ENCODE measurements at places on chromosomes 2 and 18.

DNA sequence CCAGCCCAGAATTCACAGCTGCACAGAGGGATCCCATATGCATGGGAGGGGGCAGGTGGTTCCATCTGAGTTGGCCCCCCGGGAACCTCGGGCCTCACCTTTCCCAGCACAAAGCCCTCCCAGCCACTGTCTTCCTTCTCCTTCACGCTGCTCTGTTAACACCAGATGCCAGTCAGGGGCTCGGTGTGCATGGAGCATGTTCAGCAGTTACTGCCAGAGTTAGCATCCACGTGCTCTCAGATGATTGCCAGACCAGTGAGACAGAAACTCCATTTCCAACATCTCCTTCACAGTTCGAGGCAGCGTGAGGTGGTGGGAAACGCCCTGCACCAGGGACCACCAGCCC lies 101.0 kb downstream of the PTGR3 start:
- no peak for DNase-seq

DNA sequence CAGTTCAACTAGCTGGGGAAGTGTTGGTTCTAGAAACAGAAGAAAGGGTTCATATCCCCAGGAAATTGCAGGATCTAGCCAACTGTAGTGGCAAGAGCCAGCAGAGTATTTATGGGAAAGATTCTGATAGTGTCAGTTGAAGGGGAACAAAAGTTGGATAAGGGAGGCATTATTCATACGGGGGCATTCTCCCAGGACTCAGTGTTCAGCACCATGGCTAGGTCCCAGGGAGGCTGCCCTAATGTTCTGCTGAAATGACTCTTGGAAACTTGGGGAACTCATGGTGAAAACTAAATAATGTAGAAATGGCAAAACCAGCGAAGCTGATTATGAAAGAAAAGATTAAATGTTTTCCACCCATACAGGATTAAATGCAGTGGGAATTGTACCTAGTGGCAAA lies 543.7 kb downstream of the TRIB2 start:
- no peak for DNase-seq

- peak; percentile 32 for DNase-seq
Measured at GRCh38 chr2:168961450-168962229, 60.5 kb downstream of the G6PC2 start.

DNA sequence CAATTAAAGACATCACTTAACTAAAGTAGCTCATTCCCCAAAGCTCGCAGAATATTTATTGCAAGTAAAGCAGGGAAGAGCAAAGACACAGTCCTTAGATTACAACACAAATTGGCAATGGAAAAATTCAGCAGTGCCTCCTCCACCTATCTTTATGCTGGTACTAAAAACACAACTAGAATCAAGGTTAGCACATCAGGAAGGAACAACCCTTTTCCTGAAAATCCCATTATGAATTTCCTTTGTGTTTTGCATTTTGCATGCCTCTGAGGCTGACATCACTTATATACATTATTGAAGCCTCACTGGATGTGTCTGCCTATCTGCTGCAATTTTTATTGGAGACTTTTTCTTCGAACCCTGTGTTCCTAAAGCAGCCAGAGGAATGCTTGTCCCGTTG lies 193.8 kb upstream of the STK17B start:
- no peak for DNase-seq

GRCh38 chr2:118974103-118974993 lies 32.4 kb downstream of the MARCO start:
- DNase-seq = peak; percentile 2

DNA sequence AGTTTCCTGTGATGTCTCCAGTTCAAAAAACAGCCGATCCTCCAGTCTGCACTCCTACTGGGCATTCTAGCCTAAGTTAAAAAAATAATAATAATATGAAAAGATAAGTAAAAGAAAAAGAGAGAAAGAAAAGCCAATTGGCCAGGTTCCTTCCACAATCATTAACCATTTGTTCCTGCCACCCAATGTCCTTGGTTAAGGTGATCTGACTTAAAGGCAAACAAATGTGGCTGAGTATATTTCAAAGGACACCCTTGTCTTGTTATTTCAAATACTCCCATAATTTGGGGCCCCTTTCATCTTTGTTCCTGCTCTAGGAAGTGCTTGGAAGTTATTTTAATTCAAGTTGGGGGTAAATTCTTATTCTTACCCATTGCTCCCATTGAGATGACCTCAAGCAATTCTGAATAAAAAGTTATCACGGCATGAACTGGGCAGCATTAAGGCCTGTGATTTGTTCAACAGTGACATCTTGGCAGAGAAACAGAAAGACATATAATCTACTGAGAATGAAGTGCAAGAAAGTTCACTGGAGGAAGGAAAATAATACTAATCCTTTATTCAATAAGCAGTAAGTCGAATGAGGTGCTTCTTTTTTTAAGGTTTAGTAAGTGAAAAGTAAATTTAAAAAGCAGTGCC lies 1054.5 kb upstream of the FANCL start:
- no peak for DNase-seq

DNA sequence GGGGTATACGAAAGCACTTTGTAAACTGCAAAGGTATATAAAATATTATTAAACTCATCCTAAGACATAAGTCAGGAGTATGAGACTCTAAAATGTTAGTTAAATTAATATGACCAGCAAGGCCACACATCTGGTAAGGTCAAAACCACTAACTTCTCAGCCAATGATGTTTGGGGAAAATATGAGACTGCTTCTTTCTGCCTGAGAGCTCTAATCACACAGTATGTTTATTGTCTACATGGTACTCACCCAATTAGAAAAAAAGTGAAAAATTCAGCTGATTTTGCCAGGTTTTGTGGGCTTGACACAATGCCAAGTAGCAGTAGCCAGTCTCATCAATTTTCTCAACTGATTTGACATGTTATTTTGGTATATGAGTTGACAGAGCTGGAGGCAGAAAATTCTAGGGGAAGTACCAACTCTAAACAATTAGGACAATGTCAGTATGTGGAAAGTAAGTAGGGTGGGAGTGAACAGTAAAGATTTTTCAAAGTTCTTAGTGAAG lies 87.3 kb downstream of the ALK start:
- DNase-seq = no peak

DNA sequence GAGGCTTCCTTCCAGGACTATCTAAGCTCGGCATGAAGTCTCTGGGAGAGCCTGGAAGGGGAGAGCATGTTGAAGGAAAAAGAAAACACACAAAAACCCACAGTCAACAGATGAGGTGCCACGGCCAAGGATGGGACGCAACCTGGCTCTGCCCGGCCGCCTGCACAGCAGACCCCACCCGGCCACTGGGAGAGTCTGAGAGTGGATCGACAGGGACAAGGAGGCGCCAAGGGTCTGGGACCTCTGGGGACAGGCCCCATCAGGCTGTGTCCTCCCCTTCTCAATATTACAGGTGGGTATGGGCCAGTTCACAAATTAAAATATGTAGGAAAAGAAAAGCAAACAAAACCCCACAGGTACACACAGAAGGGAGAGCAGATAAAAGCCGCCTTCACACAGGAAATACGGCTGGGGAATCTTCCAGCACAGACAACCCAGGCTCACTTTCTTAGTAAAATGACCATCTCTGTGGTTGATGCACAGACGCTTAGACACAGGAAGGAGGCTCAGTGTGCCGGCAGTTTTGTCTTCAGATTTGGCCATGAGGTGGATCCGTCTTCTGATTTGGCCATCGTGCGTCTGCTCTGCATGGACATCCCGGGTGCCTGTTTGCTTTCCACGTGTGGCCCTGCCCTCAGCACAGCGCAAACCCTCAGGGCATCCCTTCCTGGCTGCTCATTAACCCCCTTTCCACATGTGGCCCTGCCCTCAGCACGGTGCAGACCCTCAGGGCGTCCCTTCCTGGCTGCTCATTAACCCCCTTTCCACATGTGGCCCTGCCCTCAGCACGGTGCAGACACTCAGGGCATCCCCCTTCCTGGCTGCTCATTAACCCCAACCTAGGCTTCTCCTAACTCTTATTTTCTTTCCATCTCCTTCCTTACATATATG lies 138.4 kb downstream of the EIPR1 start:
- DNase-seq = no peak

DNA sequence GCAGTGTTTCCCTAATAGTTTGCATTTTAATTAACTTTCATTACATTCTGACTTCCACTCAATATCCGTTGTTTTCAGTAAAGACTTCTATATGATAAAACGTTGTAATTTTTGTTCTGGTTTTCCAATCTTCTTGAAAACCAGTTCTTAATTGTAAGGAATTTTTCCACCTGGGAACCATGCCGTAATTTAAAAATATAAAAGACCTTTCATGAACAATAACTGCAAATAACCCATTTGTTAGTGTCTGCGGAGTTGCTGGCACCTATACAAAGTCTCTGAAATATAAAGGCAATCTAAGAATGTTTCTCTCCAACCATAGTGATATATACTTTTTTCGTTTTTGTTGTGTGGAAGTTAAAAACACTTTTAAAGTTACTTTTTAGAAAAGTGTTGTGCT lies 7.7 kb upstream of the SATB2 start:
- DNase-seq = no peak

DNA sequence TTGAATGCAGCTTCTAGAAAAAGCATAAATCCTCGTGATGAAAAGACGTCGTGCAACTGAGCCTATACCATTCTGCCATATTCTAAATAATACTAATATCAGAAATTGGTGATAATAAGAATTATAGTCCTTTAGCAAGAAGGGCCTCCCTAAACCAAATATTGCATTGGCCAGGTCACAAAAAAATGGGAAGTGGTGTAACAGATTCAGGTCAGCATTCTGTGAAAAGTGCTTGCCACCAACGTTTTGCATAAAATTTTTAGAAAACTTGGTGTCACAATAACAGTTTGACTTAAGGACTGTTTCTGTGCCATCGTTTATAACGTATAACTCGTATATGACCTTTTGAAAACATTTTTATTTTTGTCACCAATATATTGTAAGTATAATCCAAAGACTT lies 603.6 kb downstream of the CPS1 start:
- no peak for DNase-seq

GRCh38 chr2:102061962-102062795 lies 70.4 kb downstream of the IL1R2 start:
- no peak for DNase-seq

DNA sequence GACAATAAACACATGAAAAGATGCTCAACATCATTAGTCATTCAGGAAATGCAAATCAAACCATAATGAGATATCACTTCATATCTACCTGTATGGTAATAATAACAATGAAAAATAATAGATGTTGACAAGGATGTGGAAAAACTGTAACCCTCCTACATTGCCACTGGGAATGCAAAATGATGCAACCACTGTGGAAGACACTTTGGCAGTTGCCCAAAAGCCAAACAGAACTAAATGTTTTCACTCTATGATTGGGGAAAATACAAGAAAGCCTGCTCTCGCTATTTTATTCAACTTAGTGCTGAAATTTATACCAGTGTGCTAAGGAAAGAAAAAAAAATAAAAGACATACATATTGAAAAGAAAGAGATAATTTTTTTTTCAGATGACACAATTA lies 934.5 kb downstream of the CNTNAP5 start:
- DNase-seq = no peak

DNA sequence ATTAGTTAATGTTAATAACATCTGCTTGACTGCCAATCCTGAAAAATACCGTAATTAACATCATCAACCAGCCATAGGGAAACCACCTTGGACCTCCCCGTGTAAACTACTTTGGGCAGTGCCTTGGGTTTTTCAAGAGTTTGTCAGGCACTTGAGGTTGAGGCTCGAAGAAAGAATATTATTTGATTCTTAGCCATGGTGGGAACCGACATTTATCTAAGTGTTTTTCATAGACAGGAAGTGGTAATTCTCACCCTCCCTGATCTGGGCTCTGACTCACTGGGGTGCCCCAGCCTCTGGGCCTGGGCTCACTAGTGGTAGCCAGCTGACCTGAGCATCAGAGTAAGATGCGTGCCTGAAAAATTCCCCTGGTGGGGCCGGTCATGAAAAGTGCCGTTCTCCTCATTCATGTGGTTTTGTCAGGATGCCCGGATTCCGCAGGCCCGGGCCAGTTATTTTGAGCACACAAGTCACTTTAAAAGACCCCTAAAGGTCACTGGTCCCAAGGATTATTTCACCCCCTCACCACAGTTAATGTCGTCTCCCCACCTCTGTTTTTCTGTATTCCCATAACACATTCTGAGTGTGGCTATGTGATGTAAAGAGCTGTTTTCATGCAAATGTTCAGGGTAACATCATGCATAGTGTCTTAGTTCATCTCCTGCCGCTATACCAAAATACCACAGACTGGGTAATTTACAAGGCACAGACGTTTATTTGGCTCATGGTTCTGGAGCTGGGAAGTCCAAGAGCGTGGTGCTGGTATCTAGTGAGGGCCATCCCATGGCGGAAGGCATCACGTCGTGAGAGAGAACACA lies 21.6 kb upstream of the SPATA3 start:
- no peak for DNase-seq

DNA sequence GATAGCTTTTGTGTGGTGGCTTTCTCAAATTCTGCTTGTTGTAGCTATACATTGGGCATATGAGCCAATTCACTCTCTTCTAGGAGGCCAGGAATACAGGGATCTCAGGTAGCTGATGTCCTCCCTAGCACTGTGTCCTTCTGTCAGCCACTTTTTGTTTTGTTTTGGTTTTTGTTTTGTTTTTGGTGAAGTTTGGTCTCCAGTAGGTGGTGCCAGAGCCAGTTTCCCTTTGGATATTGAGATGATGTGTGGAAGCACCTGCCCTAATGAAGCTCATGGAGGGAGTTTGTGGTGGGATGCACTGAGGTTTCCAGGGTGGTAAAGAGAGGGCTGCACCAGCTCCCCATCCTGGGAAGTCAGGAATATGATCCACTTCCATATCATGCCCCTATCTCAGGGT lies 100.5 kb upstream of the VWC2L start:
- no peak for DNase-seq

DNA sequence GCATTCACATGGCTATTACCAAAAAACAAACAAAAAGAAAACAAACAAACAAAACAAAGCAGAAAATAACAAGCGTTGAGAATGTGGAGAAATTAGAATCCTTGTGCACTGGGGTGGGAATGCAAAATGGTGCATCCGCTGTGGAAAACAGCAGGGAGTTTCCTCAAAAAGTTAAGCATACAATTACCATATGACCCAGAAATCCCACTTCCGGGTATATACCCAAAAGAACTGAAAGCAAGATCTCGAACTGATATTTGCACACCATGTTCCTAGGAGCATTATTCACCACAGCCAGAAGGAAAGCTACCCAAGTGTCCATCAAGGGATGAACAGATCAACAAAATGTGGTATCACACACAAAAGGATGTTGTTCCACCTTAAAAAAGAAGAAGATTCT lies 17.9 kb upstream of the TEX51 start:
- DNase-seq = no peak

DNA sequence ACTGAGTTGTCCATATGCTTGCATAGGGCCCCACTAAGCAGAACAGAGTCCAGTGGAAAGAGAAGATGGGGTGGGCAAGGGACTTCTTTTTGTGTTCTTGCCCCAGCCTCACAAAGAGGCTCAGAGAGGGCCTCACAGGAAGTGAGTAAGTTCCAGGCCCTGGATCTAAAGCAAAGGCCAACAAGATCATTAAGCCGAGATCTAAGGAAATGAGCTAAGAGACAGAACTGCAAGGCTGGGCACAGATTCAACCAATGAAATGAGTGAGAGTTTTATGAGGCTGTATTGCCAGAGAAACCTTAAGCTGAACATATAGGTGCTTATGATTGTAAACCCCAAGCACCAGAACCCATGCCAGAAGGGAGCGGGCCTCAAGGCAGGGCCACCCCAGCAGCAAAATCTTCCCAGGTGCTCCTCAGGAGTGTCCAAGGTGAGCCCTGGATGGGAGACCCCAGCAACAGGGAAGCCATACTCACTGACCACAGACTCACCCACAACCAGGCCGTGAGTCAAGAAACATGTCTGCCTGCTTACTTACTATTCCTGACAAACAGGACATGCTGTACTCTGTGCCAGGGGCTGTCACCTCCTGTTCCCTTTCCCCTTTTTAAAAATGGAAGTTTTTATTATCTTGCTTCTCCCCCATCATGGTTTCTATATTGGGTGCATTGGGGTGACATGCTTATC lies 40.2 kb downstream of the SLC14A1 start:
- DNase-seq = no peak
